CD4-positive, alpha-beta memory T cell (primary cell): ENCODE measurements at places on chromosomes 5 and 9.

- DNase-seq, result no peak
Observed at GRCh38 chr9:20227166-20227874, 395.0 kb downstream of the MLLT3 start.

- no peak for DNase-seq
Observed at GRCh38 chr5:153896117-153896516, 142.6 kb downstream of the FAM114A2 start.

DNA sequence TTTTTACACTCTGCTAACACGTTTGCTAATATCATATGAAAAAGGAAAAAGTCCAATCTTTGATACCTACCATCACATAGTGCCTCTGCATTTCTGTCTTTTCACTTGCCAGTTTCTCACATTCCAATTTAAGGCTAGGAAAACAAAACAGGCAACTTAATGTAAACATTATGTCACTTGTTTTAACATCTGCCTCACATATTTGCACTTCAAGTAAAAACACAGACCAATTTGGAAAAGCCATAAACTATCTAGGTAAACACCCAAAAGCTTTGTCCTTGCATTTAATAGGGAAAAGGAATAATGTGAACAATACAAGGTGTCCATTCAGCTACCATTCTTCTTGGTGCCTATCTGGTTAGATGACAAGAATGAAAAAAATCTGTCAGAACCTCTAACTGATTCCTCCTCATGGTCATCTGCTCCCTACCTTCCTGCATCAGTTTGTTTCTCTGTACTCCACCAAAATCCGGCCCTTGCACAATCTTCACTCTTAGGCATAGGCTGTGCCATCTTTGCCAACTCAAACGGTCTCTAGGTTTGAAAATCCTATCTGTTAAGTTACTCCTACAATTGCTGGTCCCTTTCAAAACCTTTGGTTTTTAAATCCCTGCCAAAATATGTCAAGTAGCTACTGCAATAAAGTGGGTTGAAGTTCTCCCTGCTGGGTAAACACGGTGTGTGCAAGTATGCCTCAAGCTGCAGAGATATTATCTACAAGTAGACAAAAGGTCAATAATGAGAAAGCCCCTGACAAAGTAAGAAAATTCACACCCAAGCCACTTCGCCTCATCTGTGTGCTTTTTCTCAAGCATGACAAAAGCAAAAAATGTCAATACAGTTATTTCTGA, 3.4 kb downstream of the TLE1 start:
- no peak for DNase-seq

DNA sequence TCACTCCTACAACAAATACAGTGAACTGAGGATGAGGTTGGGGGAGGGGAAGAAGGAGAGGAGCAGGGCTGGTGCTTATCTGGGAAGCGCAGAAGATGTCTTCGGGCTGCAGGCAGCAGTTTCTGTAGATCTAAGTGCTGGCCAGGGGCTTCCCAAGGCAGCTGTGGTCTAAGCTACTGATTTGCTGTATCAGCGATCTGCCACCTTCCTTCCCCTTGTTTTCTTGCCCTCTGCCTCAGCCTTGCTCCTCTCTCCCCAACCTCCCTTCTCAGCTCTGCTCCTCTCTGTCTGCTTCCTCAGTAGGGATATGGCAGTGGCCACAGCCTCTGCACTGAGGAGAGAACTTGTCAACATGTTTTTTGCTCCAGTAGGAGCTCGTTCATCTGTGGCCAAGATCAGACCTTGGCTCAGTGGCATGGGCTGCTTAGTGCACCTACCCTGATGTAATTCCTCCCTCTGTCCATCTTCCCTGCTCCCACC, 42.8 kb upstream of the IL6ST start:
- no peak for DNase-seq

DNA sequence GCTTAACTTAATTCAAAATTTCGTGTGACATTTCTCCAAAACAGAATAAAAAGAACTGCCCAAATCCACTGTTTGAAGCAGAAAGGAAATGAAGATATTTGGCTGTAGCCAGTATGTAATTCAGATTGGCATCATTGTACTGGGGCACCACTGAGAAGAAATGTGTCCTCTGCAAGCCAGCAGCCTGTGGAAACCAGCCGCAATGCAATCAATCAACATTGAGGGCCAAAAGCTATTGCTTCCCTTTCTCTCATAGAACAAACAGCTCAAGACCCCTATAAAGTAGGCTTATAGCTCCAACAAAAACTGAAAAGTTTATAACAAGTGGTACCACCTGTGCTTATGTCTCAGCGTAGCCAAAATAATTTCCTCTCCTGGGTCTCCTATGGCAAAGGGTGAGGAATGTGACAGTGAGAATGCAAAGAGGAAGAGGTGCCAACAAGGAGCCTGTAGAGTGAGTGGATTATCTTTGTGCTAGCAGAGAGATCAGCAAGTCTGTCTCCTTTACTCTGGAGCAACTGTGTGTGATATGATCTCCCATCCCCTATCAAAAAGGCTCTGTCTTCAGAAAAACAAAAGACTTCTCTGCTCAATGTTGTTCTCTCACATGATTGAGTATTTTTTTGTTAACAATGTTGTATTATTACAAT, 1072.3 kb upstream of the DMAC1 start:
- DNase-seq, result no peak

DNA sequence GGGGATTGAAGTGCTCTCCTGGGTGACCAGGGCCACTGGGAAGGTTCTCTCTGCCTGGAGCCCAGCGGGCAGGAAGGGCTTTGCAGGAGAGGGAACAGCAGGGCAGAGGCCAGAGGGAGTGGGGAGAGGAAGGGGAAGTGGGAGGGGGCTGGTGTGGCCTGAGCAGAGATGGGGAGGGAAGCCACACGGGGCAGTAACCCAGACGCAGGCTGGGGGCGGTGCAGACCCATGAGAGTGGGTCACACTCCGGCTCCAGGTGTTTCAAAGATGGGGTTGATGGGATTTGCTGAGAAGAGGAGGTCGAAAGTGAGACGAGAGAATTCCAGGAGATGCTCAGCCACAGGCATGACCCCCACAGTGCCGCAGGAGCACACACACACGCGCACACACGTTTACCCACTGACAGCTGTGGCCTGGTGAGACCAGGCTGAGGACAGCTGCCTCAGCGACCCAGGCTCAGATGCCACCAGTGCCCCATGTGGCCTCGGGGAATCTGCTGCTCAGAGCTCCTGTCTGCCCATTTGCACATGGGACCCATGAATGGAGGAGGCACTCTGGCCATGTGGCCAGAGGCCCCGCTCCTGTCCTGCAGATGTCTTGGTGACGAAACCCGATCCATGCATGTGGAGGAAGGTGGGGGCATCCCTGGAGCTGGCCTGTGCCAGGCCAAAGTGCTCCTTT, 32.7 kb upstream of the FCN2 start:
- DNase-seq, result no peak

- no peak for DNase-seq
Observed at GRCh38 chr5:87258507-87258906, 9.2 kb upstream of the RASA1 start.

- no peak for DNase-seq
Observed at GRCh38 chr9:1383899-1384455, 333.8 kb downstream of the DMRT2 start.

DNA sequence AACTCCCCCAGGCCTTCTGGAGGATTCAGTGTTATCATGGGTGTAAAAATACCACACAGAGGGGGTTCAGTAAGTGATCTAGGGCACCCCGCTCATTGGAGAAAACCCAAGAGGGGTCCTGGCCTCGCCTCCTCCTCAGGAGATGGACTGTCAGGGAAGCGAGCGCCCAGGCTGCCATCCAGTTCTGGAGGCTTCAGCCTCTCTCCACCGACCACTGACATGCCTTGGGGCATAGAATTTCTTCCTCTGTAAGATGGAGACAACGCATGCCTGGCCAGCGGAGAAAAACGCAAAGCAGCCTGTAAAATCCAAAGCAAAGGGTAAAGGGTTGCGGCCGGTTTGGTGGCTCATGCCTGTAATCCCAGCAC, 165.4 kb downstream of the COL23A1 start:
- no peak for DNase-seq

- DNase-seq, result no peak
Observed at GRCh38 chr9:106893088-106893487, 30.1 kb downstream of the ZNF462 start.

GRCh38 chr5:61931236-61931635, 374.8 kb upstream of the KIF2A start:
- no peak for DNase-seq

GRCh38 chr5:154273963-154274827, 83.7 kb downstream of the GALNT10 start:
- DNase-seq, result no peak

DNA sequence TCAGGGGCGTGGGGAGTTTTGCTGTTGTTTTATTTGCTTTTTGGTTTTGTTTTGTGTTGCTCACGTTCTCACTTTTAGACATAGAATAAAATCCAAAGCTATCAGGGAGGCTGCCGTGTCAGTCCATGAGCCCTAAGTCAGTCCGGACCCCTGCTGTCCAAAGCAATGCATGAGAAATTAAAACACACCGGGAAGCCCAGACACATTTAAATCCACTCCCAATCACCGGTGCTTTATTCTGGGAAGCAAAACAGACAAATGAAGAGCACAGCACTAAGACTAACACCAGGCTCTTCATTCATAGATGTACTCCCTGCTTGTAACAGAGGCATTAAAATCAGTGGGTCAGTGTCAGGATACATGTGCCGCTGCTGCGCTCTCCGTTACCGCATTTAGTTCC, 180.9 kb downstream of the IRX2 start:
- DNase-seq, result no peak

- no peak for DNase-seq
Observed at GRCh38 chr5:36815871-36816270, 60.7 kb upstream of the NIPBL start.

- DNase-seq, result no peak
Observed at GRCh38 chr5:30891660-30892059, 301.8 kb upstream of the CDH6 start.

- DNase-seq, result no peak
Observed at GRCh38 chr9:33815781-33816180, 1.2 kb upstream of the UBE2R2 start.

GRCh38 chr9:98924946-98925820, 18.5 kb upstream of the COL15A1 start:
- DNase-seq, result no peak

DNA sequence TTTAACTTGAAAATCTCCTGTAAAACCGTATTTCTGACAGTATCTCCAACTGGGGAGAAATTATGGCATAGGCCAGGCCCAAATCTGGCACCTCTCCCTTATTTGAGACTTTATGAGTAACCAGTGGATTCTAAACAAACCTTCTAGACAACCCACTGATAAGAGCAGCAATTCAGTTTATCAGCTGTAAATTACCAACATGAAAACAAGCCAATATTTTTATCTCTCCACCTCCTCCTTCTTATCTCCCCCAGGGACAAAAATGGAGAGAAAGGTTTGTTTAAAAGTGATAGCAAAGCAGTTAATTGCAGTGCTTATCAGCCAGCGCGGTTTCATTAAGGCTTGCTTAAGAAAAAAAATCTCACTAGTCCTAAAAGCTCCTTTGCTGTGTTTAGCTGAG, 53.8 kb downstream of the KCNV2 start:
- DNase-seq, result no peak

- no peak for DNase-seq
Observed at GRCh38 chr5:3357291-3357690, 238.3 kb upstream of the IRX1 start.

DNA sequence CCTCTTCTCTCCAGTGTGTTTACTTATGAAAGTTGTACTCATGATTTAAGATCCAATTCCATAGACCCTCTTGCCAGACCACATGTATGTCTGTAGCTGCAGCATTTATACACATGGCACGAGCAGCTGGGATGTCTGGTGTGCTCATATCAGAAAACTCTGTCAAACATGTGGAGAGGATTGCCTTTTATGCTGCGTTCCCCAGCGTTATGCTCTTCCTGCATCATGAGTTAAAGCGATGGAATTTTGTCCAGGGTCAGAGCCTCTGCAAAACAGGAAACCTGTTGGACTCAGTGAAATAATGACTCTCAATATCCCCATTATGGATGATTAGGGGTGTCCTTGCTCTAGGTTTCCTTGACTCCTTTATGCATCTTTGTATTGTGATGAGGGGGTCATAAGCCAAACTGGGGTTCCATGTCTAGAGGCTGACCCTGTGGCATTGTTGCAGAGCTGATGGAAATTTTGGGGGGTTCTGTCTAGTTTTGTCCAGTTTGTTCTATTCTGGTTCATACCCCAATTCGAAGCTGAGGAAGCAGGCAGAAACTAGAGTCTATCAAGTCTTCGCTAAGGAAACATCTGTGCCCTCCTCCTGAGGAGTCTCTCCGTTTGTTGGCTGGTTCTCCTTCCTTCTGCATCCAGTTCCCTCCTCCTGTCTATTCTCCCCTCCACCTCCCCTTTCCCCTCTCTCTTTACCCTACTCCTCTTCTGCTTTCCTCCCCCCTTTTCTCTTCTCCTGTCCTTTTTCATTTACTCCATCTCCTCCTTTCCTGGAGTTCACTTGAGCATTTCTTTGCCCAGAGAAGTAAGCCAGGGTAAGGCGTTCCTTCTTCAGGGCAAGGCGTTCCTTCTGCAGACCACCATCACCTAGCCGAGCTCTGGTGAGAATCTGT, 252.8 kb downstream of the MAST4 start:
- DNase-seq, result no peak

DNA sequence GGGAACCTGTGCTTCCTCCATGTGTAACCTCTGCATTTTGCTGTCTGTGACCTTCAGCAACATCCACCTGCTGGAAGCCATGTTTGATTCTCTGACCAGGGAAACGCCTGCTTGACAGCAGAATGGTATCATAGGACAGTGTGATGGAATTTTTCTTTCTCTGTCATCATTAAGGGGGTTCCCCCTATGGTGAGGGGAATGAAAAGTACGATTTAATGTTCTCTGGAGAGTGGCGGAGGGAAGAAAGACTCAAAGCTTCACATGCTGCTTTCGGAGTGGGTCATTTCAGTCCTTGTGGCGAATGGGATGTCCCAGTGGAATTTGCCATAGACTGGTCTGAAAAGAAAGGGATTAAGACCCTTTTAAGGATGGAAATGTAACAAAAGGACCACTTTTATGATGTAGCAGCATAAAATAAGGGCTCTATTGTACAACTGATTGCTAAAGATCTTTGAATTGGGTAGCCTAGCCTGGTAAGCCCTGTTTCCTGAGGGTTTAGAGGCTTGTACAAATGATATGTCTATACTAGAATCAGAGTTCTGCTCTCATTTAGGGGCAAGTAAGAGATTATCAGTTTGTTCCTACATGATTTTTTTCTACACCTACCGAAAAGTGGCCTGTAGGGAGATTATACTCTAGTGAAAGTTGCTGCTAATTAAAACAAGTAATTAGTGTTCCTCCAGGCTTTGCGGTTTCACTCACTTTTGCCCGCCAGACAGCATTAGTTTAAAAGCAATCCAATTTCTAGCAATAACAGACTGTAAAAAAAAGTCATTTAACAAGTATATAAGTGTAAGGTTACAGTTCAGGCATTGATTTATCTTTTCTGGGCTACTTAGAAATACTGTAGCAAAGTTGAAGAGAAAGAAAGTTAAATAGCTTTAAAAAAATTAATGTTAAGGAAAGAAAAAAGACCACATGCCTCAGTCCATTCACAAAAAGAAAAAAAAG, 904.5 kb downstream of the NR2F1-AS1 start:
- DNase-seq, result no peak

- DNase-seq, result no peak
Observed at GRCh38 chr9:693201-694091, 148.1 kb upstream of the DMRT1 start.

DNA sequence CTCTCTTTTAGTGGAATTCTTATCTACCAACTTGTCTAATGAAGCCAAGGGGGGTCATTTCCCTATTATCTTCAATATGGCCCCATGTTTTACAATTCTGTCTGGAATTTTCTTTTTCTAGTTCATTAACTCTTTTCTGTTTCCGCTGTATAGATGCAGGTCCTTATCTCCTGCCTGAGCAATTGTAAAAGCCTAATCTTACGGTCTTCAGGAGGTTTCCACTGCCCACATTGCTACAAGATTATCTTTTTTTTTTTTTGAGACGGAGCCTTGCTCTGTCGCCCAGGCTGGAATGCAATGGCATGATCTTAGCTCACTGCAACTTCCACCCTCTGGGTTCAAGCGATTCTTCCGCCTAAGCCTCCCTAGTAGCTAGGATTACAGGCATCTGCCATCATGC, 132.3 kb downstream of the UNC13B start:
- DNase-seq, result no peak
